ENCODE measurements at places on chromosomes 12 and 14.

DNA sequence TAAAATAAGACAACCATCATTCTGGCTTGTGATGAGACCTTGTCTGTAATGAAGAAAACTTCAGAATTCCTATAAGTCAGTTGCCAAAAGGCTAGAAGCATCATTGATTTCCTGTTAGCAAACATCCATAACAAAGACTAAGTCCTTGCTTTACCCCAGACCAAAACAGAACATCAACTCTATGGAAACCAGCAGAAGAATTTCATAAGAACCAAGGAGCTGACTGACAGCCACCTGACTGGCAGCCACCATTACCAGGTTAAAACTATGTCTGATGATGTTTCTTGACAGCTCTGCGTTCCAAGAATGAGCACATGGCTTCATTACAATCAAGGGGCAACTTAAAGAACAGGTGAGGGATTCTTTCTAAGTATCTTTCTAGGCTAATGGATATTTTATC lies 29.3 kb downstream of the HECTD4 start:
- peak; percentile 42 for DNase-seq

DNA sequence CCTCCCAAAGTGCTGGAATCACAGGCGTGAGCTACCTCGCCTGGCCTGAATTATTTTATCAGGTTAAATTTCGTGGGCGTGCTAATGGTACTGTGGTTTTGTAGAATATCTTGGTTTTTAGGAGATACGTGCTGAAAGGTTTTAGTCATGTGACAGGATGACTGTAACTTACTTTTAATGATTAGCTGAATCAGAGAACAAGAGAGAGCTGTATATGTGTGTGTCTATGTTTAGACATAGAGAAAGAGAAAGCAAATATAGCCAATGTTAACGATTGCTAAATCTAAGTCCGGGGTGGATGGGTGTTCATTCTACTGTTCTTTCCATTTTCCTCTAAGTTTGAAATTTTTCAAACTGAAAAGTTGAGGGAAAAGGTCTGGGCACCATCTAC lies 9.2 kb upstream of the PNMA1 start:
- peak; percentile 94 for DNase-seq

DNA sequence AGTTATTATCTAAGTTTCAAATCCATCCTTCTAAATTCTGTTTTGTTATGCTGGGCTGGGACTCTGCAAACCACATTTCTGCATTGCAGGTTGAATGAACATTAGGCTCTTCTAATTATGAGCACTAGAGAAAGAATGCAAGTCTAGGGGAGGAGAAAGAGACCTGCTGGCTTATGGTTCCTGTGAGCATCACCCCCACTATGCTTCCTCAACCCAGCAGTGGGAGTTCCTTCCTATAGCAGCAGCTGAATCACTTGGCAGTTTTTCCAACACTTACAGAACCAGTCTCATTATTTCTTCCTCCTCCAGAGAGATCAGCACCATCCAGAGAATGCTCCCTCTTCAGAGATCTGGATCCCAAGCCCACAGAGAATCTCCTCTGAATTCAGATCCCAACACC lies 297.7 kb upstream of the CLEC14A start:
- peak; percentile 12 for DNase-seq

- DNase-seq: no peak
Observed at GRCh38 chr12:53255996-53256395, 12.1 kb upstream of the ESPL1 start.

- DNase-seq: peak; percentile 53
Observed at GRCh38 chr12:29066011-29066588, 83.0 kb upstream of the FAR2 start.

DNA sequence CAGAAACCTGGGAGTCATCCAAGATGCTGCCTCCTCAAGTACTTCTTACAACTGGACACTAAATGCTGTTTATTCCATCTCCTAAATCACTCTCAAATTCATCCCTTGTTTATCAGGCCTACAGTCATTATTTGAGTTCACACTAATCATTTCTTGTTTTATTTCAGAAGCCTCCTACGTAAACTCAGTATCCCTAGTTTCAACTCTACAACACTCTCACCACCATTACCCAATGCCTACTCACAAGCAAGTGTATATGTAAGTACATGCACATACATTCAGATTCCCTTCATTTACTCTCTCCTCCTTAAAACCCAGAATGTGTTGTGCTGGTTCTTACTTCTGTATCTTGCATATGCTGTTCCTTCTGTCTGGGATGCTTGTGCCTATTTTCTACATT lies 43.0 kb downstream of the DDHD1 start:
- no peak for DNase-seq

DNA sequence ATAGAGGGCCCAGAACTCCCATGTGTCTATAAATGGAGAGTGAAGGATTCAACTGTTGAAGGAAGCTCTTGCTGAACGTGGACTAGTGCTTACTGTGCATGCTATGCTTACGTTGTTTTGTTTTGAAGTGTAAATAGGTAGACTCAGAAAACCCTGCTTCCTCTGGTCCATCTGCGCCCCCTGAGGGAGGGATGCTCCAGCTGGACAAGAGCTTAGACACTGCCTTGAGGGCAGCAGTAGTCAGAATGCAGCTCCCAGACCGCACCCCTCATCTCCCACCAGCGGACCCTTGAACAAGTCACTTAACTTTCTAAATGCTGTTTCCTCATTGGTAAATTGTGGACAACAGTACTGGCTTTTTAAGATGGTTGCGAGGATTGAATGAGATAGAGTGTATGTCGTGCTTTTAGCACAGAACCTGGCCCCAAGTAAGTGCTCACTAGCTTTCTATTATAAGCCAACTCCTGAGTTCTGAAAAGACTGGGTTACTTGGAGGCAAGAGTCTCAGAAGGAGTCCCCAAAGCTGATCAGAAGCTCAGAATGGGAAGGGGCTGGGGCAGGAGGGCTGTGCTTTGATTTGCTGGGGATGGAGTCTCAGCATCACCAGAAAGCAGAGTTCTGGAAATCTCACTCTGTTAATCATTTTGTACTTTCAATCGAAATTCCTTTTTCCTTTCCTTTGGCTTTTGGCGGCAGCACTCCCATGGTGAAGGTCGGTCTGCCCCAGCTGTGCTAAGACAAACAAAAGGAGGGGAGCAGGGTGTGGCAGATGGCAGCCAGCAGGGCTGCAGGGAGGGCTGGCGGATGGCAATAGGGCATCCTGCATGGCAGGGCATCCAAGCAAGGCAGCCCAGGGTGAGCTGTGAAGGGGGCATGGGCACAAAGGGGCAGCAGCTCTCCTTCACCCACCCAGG lies 15.6 kb downstream of the AGAP2 start:
- no peak for DNase-seq

DNA sequence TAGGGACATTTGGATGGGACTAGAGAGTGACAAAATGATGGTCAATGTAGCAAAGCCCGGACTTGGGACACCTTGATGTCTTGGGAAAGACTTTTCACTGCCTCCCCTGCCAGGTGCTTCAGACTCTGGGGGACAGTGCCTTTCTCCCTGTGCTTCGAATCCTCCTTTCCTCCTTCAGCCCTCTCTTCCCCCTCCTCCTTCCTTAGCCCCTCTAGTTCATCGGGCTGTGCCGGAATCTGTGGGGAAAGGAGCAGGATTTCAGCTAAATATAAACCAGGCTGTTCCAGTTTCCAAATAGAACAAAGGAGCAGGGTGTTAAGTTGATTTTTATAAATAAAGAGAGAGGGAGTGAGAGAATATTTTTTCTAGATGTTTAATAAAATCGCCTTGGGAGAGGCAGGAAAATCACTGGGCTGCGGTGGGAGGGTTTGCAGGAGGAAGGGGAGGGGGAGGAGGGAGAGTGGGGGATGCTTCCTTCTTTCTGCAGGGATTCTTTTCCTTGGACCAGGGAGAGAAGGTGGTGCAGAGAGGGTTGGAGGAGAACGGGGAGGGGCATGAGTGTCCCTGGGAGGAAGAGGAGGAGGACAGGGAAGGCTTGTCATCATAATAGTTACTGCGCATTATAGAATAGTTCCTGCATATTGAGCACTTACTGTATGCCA lies 21.3 kb upstream of the CABP1 start:
- no peak for DNase-seq

DNA sequence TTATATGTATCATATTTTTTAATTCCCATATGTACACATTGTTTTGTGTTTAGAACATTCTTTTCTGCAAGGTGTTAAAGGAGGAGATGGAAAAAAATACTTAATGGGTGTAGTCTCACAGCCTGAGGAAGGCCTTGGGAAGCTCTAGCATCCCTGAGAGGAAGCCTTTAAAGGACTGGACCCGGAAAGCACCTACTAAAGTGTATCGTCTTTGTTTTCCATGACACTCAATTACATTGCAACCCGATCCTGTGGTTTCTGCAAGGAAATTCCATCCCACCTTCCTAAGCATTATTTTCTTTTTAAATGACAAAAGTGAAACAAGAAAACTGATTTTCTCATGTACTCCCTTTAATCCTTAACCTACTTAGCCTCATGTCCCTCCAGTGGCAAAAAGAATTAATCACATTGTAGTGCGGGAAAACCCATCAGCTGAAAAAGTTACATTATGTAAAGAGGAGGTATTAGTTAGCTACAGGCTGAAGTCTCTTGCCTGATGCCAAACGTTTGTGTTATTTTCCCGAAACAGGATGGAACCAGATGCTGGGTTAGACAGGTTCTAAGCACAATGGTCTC lies 147.8 kb upstream of the CPSF6 start:
- peak; percentile 21 for DNase-seq

DNA sequence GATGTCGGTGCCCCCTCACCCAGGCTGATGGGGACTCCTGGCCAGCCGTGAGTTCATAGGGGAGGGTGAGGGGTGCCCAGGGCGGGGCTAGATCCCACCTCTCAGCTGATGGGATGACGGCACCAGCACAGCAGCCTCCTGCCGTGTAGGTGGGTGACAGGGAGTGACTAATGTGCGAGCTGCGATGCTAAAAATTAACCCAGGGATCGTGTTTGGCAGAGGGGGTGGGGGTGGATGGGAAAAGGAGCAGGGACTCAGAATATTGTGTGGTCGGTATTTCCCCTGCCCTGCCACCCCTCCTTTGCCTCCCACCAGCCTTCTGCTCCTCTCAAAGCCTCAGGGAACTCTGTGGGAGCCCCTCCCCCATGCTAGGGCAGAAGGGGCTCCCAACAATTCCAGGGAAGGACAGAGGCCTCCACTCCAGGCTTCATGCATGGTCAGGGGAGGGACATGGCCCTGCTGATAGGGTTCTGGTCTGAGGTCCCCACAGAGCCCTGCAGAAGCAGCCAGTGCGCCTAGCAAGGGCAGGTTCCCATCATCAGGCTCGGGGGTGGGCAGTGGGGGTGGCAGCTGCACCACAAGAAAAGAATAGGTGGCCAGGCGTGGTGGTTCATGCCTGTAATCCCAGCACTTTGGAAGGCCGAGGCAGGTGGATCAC lies 12.5 kb downstream of the TAMALIN start:
- DNase-seq: peak; percentile 72

- DNase-seq: no peak
Observed at GRCh38 chr14:69047255-69047654, 68.2 kb upstream of the ACTN1 start.

DNA sequence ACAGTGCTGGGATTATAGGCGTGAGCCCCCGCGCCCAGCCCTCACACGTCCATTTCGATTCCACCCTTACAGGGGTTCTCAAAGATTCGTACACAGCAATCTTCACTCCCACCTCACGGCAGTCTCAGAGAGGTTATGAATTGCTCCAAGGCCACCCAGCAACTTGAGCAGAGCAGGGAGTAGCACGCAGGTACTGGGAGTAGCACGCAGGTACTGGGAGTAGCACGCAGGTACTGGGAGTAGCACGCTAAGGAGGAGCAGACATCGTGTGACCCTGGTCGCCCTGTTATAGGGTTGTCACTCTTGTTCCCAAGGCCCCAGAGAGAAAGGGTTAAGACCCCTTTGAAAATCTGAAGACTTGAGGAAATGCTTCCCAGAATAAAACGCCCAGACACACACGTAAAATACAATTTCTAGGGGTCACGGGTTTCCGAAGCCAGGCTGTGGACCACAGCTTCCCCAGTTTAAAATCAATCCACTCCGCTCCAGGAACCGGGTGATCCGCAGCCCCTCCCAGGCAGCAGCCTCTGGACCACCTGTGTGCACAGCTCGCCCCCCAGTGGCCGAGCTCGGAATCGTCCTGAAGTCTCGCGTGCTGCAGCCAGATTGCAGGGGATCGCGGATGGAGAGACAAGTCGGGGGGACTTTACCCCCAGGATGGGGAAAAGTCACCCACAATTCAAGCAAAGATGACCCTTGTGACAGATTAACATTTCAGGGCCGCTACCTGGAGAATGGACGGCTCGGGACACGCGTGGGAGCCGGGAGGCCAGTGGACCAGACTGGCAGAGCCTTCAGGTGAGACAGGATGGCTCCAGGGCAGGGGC lies 92.0 kb downstream of the SCARB1 start:
- no peak for DNase-seq

GRCh38 chr14:102196039-102196901 lies 56.6 kb downstream of the WDR20 start:
- no peak for DNase-seq

DNA sequence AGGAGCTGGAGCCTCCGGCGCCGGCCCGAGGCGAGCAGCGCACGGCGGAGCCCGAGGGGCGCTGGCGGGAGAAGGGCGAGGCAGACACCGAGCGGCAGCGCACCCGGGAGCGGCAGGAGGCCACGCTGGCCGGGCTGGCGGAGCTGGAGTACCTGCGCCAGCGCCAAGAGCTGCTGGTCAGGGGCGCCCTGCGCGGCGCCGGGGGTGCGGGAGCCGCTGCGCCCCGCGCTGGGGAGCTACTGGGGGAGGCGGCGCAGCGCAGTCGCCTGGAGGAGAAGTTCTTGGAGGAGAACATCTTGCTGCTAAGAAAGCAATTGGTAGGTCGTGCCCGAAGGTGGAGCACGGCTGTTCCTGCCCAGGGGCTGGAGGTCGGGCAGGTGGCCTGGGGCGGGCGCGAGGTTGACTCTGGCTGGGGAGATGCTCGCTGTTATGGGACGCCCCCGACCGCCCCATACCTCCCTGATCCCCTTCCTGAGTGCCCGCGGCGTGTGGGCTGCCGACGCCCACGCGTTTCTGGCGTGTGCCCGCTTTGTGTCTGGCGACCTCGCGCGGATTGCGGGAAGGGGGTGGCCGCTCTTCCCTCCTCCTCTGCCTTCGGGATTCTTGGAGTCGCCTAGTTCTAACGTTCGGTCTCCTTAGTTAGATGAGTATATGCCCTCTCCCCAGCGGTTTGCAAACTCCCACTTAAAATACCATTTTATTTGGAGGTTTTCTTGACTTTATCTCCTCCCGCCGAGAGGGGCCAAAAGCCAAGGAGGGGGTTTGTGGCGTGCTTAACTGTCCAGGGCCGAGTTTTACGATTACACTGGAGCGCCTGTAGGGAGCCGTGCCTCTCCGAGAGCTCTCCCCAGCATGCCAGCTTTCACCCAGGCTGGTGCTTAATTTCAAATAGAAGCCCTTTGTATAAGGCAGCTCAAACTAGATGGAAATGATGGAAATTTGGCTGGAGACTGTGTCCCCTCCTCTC lies 752 bp downstream of the DACT1 start:
- DNase-seq: no peak

GRCh38 chr12:2240984-2241383 lies 188.2 kb downstream of the CACNA1C start:
- no peak for DNase-seq

- DNase-seq: no peak
Observed at GRCh38 chr12:51687614-51688013, 96.6 kb downstream of the SCN8A start.

DNA sequence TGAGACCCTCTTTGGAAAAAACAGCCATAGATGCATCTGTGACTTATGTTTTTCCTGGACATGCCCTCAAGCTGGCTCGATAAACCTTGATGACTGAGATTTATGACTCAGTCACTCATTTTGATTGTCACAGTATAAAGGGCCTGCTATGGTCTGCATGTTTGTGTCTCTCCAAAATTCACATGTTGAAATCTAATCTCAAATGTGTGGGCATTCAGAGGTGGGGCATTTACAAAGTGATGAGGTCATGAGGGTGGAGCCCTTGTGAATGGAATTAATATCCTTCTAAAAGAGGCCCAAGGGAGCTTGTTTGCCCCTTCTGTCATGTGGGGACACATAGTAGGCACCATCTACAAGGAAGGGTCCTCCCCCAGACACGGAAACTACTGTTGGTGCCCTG lies 372.9 kb downstream of the APAF1 start:
- DNase-seq: no peak
